Stimulated activated CD4-positive, alpha-beta T cell treated with anti-CD3 and anti-CD28 coated beads, Interleukin-2, amount 100 ng/mL, for 48 hours (primary cell): ENCODE measurements at places on chromosomes 11 and 22.

GRCh38 chr22:35315855-35316745 is 16.4 kb downstream of the TOM1 start:
- no peak for DNase-seq

DNA sequence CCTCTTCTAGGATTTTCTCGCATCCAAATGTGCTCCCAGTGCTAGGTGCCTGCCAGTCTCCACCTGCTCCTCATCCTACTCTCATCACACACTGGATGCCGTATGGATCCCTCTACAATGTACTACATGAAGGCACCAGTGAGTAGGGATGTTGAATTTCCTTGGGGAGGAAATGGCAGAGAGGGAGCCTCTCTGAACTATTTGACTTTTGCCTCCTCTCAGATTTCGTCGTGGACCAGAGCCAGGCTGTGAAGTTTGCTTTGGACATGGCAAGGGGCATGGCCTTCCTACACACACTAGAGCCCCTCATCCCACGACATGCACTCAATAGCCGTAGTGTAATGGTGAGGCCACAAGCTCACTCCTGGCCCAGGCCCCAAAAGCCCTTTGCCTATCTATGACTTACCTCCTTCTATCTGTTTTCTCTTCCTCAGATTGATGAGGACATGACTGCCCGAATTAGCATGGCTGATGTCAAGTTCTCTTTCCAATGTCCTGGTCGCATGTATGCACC is 2.5 kb downstream of the TAF10 start:
- DNase-seq = no peak

DNA sequence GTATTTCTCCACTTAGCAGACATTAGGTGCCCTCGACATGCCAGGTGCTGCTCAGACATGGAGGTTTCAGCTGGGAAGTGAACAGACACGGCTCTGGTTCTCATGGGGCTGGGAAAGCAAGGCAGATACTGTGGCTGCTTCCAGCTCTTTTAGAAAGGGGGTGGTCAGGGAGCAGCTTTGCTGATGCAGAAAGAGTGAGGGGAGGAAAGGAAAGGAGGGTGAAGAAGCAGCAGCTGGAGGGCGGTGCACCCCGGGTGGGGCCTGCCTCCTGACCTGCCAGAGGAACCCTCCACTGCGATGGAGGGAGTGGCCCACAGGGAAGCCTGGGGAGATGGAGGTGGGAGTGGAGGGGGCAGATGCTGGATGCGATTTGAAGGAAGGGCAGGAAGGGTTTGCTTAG is 76.8 kb downstream of the MORC2 start:
- DNase-seq = no peak

DNA sequence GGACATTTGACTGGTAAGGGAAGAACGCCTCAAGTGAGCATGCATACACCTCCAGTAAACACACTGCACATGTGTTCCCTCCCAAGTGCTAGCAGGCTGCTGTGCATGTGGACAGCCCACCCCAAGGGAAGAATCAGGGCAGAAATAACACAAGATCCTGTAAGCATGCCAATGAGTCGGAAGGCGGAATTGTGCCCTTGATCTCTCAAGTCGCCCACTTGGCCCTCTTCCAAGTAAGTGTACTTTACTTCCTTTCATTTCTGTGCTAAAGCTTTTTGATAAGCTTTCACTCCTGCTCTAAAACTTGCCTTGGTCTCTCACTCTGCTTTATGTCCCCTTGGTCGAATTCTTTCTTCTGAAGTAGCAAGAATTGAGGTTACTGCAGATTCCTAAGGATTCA is 139.6 kb downstream of the TRPC6 start:
- no peak for DNase-seq

DNA sequence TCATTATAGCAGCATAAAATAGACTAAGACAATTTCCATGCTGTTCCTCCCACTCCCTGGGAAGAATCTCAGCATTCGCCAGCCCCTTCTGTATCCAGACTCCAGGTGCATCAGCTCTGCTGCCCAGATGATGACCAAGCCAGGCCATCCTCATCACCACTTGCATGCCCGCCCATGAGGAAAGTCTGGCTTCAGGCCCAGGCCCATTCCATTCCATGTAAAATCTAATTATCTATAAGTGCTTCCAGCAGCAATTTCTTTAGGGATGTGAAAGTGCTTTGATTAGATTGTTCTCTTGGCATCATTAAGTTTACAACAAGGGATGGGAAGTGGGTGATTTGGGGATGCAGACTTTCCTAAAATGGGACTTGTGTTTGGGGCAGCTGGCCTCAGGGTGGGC is 100.3 kb downstream of the INSC start:
- DNase-seq = no peak

DNA sequence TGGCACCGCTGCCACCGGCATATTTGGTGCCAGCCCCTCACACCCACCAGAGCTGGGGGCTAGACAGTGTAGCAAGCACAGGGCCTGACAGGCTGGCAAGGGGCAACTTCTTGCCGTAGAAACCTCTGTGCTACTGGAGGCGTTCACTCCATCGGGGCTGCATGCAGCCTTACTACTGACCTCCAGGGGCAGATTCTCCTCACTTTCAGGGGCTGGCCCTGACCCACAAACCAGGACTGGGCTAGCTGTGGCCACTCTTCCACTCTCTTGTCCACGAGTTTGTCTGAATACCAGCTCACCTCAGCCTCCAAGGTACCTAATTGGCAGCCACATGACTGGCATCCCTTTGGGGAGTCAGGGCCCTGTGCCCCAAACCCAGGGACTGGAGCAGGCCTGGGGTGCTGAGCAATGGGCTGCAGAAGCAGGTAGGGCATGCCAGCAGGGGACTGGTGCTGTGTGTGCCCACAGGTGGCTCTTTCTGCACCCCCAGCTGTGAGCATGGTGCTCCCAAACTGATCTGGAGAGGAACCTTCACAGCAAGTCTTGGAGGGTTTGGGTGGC is 2.1 kb upstream of the LMO1 start:
- no peak for DNase-seq

DNA sequence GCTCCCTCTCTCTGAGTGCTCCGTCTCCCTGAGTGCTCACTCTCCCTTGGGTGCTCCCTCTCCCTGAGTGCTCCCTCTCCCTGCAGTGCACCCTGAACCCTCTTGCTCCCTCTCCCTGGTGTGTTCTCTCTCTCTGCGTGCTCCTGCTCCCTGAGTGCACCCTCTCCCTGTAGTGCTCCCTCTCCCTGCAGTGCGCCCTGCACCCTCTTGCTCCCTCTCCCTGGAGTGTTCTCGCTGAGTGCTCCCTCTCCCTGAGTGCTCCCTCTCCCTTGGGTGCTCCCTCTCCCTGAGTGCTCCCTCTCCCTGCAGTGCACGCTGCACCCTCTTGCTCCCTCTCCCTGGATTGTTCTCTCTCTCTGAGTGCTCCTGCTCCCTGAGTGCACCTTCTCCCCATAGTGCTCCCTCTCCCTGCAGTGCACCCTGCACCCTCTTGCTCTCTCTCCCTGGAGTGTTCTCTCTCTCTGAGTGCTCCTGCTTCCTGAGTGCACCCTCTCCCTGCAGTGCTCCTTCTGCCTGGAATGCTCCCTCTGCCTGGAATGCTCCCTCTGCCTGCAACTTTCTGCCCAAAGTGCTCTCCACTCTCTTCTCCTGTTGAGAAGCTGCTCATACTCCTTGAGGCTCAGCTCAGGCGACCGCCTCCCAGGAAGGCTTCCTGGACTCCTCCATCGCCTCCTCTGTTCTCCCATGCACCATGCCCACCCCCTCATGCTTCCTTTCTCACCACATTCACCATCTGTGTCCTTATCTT is 48.4 kb upstream of the WNT7B start:
- no peak for DNase-seq

DNA sequence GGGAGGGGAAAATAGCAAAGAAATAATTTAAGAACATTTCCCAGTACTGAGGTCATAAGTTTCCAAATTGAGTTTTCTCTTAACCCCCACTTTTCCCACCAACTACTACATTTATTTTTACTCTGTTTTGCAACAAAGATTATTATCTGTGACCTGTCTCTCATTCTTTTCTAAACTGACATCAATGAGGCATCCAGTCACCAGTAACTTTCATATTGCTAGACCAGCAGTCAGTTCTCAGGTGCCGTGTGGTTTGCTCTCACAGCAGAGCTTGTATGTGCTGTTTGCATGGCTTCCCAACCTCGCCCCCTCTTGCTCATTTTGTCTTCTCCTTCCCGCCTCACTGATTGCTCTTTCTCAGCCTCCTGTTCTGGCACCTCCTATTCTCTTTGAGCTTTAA is 1091.3 kb downstream of the TBC1D22A start:
- no peak for DNase-seq

- no peak for DNase-seq
Measured at GRCh38 chr11:71144736-71145135, 107.6 kb downstream of the SHANK2 start.

DNA sequence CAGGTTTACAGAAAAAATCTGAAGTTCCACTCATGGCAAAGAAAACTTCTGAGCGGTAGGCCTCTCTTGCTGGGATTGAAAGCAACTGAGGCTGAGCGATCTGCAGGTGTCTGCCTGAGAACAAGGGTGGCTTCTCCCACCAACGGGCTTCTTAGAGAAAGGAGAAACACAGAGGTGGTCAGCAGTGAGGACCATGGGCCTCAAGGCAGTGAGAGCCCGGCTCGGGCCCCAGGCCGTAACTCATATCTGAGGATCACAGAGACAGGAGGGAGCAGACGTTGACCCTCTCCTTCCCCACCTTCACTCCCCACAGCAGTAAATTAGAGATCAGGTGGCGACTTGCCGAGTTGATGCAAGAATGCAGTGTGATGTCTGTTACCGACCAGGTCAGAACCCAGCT is 50.9 kb upstream of the RTL6 start:
- DNase-seq = no peak

DNA sequence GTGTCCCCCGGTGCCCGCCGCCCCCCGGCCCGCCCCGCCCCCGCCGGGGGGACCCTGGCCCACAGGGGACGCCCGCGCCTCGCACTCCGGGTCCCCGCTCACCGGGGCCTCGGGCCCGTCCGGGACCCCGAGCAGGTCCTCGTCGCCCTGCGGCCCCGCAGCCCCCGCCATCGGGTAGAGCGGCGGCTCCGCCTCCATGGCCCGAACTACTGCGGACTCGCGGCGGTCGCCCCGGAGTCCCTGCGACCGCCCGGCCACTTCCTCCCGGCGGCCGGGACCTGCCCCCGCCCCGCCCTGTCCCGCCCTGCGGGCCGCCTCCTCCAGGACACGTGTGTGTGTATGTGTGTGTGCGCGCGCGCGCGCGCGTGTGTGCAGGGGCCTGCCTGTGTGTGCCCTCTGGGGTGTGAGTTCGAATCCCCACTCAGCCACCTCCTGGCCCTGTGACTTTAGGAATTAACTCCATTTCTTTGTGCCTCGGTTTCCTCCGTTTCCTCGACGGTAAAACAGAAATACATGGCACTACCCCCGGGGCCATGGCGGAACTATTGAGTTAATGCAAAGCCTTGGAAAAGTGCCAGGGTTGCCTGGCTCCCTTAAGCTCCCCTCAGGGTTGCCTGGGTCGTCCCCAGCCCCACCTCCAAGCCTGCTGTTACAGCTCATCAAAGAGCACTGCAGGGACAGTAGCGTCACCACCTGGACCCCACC is at the start of gene UNC93B1:
Gene UNC93B1, minus strand, starts transcription at position 252 of the 705 bp plus-strand sequence. Its CDS starts 54 bp downstream, at position 198.
- DNase-seq = peak; percentile 81

- no peak for DNase-seq
Measured at GRCh38 chr11:133992121-133992520, 35.4 kb upstream of the IGSF9B start.

GRCh38 chr22:48941033-48941902 is 886.4 kb downstream of the BRD1 start:
- DNase-seq = no peak

DNA sequence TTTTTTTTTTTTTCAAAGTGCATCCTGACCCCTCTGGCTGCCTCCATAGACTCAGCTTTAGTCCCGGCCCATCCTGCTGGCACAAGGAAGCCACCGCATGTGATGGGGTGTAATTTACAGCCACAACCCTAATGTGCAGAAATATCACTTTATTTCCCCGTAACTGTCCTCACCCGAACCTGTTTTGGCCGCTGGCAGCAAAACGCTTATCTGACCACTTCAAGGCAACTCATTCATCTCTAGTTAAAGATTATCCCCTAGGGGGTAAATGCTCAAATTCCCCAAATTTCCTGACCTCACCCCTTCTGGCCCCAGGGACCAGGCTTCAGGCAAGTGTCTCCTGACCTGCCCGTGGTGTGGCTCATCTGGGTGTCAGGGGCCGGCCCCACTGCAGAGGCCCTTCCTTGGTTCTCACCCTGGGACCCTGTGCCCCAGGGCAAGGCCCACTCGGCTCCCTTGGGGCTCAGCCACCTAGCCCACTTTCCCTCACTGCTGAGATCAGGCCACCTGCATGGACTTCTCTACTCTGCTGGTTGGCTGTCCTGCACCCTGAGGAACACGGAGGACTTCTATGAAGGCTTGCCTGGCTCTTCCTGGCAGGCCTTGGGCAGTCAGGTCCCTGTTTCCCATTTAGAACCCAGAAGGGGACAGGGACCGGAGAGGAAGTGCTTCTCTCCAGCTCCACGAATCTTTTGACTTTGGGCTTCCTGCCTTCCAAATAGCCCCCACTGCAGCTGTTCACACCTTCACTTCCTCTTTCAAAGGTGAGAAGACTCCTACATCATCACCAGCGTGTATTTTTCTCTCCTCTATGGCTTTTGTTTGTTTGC is 53.3 kb downstream of the WNT11 start:
- DNase-seq = no peak

- DNase-seq = no peak
Measured at GRCh38 chr11:13042873-13043342, 33.8 kb downstream of the RASSF10 start.

DNA sequence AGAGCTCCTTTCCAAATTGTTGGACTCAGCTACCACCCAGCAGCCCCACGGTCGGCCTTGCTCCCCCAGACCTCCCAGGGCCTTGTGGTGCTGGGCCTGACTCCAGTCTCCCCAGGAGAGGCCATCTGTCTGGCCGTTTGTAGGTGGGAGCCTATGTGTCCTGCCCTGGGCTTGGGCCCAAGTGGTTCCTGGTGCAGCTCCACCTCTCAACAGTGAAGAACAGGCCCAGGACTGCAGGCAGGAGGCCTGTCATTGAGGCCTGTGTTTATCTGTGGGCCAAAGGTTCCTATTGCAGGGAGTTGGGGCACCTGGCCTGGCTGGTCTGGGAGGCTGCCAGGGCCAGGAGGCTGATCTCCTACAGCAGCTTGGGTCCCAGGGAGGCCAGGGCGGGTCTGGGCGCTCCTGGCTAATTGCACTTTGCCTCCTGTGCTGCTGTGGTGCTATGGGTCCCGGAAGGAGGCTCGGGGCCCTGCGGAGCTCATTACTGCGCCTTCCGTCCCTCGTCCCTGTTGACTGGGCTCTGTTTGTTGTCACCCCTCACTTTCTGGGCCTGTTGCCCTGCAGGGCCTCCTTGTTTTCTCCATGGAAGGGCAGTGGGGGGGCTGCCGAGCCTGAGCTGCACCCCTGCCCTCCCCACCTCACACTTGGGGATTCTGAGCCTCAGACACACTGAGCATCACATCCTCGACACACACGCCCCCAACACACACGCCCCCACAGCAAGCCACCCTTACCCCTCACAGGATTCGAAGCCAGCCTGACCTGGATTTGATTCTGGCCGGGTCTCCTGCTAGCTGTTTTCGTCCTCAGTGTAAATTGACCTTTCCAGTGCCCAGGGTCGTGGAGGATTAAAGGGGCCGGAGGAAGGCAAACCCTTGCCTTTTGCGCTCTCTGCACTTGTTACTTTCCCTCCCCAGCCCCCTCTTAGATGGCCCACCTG is 6.8 kb upstream of the OMP start:
- DNase-seq = no peak

- DNase-seq = no peak
Measured at GRCh38 chr11:122863704-122864326, 18.7 kb upstream of the JHY start.

GRCh38 chr11:121466063-121466794 is 13.5 kb upstream of the SORL1-AS1 start:
- peak; percentile 47 for DNase-seq
